ENCODE measurements at places on chromosomes 7 and 10.

DNA sequence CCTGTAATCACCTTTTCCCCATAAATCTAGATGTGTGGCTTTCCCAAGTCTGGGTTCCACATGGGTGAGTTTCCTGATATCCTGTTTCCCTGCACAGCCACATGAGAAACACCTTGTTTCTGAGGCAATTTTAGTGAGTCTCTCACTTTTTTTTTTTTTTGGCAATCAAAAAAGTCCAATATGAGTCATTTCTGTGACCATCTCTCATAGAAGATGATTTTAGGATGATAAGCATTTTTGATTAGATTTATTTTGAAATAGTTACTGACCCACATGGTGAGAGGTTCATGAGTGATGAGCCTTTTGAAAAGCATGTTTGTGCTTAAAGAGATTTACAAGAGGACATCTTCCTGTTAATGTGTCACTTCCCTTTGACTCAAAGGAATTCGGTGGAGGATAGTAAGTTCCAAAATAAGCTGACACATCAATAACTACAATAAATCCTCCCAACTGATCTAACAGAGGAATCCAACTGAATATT lies 464.0 kb downstream of the INHBA start:
- no peak for DNase-seq

- no peak for DNase-seq
Observed at GRCh38 chr10:88657901-88658300, 6.3 kb upstream of the LIPF start.

DNA sequence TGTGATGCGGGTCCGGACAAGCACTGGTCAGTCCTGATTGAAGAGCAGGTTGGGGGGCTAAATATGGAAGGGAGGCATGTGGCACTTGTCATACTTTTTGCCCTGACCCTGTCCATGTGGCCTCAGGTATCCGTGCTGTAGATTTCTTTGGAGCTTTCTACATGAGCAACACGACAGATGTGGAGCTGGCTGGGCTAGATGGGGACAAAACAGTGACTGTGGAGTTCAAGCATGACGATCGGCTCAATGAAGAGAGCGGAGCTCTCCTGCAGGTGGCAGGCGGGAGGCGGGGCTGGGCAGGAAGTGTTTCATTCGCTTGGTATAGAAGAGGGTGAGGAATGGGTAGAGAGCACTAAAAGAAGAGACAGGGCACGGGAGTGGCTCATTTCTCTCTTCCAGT lies 13.0 kb upstream of the CHCHD1 start:
- DNase-seq: no peak

- DNase-seq: no peak
Observed at GRCh38 chr7:122515404-122515803, 183.5 kb downstream of the RNF133 start.

DNA sequence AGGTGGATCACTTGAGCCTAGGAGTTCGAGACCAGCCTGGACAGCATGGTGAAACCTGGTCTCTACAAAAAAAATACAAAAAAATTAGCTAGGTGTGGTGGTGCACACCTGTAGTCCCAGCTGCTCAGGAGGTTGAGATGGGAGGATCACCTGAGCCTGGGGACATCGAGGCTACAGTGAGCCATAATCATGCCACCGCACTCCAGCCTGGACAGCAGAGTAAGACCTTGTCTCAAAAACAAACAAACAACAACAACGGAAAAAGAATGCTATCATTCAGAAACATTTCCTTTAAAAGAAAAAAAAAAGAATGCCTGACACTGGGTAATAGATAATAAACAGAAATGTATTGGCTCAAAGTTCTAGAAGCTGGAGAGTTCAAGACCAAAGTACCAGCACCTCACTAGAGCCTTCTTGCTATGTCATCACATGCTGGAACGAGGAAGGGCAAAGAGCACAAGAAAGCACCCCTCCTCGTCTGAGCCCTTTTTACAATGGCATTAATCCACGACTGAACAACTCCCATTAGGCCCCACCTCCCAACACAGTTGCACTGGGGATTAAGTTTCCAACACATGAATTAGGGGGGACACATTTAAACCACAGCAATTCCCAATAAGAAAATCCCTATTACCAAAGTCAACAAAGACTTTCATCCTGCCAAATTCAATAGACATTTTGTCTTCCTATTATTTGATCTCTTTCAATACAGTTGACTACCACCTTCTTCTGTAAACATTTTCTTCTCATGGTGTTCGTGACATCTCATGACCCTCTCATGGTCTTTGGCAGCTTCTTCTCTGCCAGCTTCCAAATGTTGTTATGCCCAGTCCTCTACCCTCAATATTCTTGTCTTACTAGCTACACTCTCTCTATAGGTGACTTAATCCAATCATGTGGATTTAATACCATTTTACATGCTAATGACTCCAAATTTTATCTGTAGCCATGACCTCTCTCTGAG lies 20.0 kb downstream of the AKR1D1 start:
- no peak for DNase-seq

DNA sequence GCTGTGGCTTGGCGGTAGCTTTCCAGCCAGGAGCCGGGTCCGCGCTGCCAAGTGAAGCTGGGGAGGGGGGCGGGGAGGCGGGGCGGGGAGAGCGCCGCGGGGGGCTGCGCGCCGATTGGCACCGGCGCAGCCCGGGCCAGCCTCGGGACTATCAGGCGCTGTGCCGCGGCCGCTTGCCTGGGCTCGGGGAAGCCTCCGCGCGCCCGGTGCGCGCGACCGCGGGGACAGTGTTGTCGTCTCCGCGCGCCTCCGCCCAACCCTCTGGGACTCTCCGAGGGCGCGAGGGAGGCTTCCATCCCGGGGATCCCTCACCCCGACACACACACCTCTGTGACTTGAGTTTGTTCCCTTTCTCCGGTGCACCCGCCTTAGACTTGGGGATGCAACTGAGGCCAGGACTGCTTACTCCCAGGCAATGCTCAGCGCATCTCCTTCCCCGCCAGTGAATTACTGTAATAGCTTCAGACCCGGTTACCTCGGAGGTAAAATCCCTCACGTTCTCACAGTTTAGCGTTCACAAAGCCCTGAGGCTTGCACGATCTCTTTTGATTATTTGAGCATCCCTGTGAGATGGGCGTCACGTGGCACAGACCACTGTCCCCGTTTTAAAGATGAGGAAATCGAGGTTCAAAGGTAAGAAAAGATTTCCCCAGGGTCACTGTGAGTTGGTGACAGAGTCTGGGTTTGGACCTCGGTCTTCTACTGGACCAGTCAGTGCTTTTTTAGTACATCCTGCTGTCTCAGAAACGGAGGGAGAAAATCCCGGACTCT lies at the start of gene NKX1-2:
NKX1-2 (minus strand) TSS at position 24 of the 771 bp plus-strand sequence. CDS start 92 bp downstream, outside the sequence.
- peak; percentile 13 for DNase-seq

DNA sequence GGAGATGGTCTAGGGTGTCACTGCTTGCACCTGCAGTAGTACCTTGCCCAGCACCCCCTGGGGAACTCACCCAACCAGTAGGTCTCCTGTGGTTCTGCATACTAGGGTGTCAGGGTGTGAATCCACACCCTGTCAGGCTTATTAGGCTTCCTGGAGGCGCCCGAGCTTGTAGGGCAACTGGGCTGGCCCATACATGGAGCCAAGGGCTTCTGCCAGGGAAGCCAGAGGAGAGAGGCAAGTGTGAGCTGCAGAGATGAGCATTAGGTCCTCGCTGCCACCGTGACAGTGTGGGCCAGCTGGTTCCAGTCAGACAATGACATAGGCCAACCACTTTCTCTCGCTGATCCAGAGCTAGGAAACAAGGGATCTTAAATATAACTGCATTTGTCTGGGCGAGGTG lies 11.2 kb downstream of the MXI1 start:
- no peak for DNase-seq

- DNase-seq: no peak
Observed at GRCh38 chr7:157793973-157794745, 457.4 kb downstream of the DNAJB6 start.

DNA sequence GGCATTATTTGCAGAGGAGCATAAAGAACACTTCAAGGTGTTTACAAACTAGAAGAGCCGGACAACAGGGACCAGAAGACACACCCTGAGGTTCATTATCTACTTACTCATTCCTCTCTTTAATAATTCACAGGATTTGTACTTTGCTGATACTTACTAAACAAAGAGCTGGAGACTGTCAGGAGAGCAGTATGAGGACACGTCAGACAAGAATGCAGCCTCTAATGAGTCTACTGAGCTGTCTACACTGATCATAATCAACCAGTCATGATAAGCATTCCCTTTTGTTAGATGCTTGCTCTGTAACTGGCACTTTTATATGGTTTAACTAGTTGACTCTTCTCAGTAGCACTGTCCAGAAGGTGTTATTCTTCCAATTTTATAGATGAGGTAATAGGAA lies 243.3 kb upstream of the CDC14C start:
- DNase-seq: no peak

DNA sequence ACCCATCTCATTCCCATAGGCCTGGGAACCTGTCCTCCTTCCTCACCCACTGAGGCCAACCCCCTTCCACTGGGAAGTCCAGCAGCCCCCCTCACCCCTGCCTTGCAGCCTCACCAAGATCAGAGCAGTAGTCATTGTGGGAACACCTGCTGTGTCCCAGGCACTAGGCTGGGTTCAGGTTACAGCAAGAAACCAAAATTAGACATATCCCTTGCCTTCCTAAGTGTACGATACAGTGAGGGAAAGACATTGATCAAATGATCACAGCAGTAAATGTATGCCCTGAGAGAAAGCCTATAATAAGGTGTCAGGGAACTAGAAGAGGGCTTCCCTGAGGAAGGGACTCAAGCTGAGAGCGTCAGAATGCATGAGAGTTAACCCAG lies 17.0 kb upstream of the C10orf105 start:
- DNase-seq: no peak

- DNase-seq: no peak
Observed at GRCh38 chr10:79193694-79194382, 125.1 kb downstream of the ZMIZ1 start.

GRCh38 chr7:137592232-137592896 lies 248.8 kb upstream of the PTN start:
- DNase-seq: peak; percentile 14

DNA sequence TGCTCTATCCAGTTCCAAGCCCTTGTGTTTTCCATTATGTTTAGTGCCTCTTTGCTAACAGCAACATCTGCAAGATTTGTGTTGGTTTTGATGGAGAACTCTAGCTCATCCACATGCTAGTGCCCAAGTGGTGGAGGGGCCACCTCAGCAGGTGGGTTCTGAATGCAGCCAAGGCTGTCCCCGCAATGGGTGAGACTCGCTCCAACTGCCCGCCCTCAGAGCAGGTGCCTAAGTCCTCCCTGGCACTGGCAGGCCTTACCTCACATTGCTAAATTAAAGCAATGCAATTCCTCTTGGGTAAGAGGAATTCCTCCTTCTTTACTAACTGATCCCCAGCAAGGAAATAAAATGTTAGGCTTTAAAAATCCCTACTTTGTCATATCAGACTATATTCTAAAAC lies 146.8 kb downstream of the ADCY1 start:
- no peak for DNase-seq

GRCh38 chr10:10368951-10369576 lies 648.6 kb upstream of the CELF2 start:
- no peak for DNase-seq

DNA sequence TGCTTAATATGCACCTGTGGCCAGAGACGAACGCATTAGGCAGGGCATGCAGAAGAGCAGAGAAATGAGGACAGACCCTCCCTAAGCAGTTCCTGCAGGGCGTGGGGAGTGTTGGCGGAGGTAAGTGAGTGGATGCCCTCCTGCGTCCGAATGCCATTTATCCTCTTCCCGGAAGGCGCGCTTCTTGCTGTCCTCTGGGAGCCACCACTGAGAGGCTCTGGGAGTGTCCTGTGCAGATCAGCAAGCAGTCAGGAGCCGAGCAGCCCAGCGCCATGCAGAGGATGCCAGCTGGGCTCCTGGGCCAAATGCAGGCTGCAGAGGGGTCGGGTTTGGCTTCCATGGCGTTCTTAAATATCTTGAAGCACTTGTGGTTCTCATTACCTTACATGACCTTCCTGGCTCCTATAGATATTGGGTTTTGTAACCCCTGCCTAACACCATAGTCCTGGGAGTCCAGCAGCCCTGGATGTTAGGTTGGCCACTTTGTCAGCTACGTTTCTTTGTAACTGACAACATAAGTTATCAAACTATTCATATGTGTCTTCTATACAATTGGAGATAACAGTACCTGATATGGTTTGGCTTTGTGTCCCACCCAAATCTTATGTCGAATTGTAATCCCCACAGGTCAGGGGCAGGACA lies 30.0 kb upstream of the SLIT1 start:
- DNase-seq: no peak

DNA sequence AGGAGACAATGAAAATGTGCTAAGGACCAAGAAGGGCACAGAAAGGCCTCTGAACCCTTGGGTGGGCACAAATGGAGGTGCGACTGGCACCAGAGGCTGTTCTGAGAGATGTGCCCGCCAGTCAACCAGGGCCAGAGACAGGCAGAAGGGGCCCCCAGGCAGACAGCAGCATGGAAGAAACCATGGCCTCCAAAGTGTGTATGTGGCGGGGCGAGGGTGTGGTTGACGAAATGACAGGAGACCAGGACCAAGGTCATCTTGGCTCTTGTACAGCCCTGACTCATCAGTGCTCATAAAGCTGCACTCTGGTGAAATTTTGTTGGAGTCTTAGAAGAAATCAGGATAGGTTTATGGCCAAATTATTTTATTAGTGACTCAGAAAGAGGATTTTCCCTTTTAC lies 4.0 kb upstream of the MRPS24 start:
- no peak for DNase-seq

DNA sequence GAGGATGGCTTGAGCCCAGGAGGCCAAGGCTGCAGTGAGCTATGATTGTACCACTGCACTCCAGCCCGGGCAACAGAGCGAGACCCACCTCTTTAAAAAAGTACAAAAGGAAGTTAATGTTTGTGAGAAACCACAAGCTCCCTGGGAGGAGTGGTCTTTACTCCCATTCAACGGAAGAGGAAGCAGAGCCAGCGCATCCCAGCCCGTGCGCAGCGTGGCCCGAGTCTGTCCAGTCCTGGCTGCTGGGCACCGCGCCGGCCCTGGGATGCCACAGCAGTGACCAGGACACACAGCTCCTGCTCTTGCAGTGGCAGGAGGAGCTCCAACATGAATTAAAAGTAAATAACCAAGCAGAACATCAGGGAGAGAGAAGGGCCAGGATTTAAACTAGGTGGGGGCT lies 68.4 kb downstream of the ELFN1 start:
- no peak for DNase-seq

GRCh38 chr10:95531058-95531809 lies 29.9 kb downstream of the SORBS1 start:
- no peak for DNase-seq
